Urinary bladder (tissue), 4 donors: ENCODE measurements at places on chromosomes 3 and 15.

DNA sequence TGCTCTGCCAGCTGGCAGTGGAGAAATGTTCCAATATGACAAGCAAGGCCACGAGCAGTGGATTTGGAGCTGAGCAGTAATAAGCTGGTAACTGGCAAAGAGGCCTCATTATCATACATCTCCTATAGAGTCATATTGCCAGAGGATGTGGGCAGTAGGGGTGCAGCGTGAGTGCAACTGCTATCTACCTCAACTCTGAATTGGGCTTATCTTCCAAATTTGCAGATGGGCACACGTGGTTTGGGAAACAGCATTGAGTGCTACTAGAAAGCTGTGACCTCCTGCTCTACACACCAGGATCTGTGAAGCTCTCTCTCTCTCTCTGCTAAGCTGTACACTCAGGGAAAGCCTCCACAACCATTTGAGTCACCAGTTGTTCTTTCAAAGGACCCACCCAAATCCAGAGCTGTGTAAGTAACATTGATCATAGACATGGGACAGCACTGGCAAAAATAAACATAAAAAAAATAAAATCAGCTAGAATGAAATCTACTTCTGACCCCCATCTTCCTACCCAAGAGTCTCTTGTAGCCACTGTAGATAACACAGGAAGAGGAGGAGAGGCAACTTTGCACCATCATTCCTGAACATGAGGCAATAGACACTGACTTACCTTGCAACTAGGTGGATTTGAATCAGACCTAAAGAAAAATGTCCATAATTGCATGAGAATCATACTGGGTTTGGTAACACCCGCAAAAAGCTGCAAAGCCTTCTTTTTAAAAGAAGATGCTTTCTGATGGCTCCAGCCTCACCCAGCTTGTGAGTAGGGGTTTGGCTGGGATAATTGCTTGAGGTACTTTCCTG is 82.9 kb upstream of the THBS1 start:
- no peak for DNase-seq

DNA sequence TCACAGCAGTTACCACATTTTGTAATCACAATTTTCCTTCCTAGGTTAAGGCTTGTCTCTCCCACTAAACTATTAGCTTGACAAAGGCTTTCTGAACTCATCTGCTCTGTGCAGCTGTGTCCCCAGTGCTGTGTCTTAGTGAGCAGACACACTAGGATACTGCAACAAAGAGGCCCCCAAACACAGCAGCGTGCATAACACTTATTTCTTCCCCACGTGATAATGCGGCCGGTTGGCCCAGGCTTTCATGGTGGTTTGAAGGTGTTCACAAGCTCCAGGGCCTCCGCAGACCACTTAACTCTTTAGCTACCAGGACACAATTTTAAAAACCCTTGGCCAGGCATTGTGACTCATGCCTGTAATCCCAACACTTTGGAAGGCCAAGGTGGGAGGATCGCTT is 2.2 kb upstream of the HDAC11 start:
- DNase-seq = no peak

DNA sequence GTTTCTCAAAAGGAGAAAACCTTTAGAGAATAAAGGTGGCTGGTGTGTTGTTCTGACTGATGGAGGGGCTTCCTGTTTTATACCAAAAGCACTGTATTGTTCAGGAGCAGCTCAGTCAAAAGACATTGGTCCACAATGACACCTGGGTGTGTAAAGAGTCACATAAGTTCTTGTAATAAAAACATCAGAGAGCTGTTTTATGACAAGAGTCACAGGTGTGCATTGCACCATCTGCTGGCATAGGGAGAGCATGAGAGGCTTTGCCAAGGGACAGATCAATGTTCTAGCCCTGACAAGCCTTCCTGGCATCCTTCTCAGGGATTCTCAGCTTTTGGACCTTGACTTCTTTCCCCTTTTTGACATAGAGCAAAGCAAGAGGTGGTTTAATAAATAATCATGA is 20.4 kb downstream of the ARPP21 start:
- DNase-seq = no peak

GRCh38 chr15:43232289-43232874 is 11.6 kb upstream of the EPB42 start:
- no peak for DNase-seq

DNA sequence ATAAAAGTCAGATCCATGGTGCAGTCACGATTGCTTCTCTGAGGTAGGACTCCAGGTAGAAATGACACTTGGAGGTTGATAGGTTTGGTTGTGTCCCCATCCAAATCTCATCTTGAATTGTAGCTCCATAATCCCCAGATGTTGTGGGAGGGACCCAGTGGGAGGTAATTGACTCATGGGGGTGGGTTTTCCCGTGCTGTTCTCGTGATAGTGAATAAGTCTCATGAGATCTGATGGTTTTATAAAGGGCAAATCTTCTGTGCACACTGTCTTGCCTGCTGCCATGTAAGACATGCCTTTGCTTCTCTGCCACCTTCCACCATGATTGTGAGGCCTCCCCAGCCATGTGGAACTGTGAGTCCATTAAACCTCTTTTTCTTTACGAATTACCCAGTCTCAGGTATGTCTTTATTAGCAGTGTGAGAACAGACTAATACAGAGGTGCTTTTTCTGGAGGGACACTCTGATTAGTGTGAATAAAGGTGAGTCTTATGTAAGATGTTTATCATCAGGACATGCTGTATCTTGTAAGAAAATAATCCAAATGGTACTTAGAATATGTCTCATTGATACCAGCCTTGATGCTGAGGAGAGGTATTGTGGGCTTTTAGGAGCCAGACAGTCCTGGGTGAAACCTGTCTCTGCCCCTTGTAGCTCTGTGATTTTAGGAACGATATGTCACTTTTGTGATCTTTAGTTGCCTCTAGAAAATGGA is 43.0 kb downstream of the SLCO3A1 start:
- DNase-seq = no peak
